Progenitor cell of endocrine pancreas (in vitro differentiated cells): ENCODE measurements at places on chromosomes 5 and 9.

- no peak for DNase-seq
These were observed 224.6 kb upstream of the PLPPR1 start for GRCh38 chr9:100803956-100804355.

- no peak for DNase-seq
These were observed 133.4 kb downstream of the ACTBL2 start for GRCh38 chr5:57349214-57349613.

DNA sequence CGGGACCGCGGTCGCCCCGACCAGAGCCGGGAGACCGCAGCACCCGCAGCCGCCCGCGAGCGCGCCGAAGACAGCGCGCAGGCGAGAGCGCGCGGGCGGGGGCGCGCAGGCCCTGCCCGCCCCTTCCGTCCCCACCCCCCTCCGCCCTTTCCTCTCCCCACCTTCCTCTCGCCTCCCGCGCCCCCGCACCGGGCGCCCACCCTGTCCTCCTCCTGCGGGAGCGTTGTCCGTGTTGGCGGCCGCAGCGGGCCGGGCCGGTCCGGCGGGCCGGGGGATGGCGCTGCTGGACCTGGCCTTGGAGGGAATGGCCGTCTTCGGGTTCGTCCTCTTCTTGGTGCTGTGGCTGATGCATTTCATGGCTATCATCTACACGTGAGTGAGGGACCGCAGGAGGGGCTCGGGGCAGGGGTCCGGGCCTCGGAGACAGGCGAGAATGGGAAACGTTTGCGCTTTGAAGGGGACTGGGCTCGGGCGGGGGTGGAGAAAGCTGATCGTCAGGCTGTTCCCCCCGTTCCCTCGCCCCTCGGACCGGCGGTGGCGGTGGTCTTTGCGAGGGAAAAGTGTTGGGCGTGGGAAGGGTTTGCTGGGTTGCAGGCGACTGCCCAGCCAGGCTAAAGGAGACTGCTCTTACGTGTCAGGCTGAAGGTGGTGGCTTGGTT, 457 bp downstream of the UGCG start:
- DNase-seq = peak; percentile 43

DNA sequence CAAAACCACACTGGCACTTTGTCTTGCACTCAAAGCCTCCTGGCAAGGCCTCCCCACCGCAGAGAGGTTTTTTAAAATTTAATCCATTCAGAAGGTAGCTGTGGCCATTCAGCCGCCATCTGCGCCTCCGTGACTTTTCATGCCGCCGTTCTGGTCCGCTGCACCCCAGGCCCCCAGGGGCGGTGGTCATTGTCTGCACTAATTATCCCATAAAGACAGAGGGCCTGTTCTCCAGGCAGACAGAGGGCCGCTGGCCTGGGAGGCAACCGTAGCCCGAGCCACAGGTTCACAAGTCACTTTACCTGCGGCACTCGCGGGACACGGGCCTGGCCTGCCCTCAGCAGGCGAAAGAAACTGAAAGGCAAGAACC, 49.4 kb downstream of the EXD3 start:
- DNase-seq = no peak

DNA sequence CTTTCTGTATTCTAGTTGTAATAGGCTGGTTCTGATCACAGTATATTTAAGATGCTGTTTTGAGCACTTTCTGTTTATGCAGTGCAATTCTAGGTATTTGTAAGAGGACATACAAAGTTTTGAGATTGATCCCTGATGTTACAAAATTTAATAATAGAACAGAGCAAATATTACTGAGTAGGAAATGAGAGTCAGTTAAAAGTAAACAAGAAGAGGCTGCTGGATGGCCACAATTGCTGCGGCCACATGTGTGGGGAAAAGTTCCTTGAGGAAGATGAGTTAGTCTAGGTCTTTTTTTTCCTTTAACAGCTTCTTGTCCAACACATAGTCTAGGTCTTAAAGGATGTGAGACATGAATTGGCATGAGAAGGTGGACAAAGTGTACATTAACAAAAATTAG, 11.3 kb downstream of the EHMT1 start:
- DNase-seq = no peak

DNA sequence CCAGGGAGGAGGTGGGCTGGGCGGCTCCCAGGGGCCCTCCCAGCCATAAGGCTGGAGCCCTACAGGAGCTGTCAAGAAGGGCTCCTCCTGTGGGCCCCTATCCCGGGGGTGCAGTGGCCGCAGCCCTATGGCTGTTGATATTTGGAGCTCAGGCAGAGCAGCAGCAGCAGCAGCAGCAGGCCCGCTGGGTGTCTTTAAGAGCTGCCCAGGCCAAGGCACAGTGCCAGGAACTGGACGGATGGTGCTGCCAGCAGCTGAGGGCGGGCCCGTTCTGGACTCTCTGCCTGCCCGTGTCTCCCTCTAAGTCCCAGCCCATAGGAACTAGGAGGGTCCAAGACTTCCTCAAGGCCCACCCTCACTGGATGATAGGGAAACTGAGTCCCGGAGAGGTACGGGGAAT, 3.6 kb downstream of the AK1 start:
- DNase-seq = no peak

DNA sequence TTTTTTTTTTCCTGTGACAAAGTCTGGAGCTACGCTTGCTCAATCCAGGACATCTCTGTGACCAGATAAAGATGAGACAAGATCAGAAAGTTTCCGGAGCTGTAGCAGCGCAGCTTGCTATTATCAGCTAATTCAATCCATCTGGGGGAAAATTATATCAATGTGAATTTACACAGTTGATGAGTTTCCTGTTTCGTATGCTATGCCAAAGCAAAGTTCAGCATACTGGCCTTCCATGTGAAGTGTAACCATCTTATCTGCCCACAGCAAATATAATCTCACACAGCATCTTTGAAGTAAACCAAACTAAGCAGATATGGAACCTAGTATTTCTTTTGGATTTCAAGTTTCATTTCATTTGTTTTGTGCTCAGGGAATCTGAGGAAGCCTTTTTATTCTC, 1767.7 kb downstream of the EFNA5 start:
- no peak for DNase-seq

- DNase-seq = no peak
These were observed 26.1 kb upstream of the AKNA start for GRCh38 chr9:114413861-114414301.

- no peak for DNase-seq
These were observed 26.0 kb upstream of the LPAR1 start for GRCh38 chr9:111064160-111064837.

DNA sequence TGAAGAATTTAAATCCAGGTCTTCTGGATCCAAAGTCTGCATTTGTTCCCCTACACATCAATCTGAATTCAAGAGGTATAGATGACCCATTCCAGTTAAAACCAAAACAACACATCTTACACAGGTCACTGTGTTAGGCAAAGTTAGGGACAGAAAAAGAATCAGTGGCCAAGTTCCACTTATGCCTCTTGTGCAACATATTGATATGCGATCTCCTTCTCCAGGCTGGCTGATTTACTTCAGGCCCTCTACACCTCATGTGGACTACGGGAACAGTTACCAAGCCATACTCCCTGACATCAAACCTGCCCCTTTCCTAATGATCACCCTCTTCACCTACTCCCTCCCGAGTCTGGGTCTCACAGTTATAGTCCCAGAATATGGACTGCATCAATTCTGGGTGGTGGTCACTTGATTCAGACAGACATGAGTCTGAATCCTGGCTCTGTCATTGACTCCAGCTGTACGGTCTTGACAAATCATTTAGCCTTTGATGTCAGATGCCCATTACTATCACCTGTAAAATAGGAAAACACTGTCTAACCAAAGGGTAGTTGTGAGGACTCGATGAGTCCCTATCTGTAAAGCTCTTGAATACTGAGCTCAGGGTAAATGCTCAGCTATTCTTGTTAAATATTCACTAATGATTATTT, 26.0 kb downstream of the GOLGA1 start:
- no peak for DNase-seq

GRCh38 chr5:170633235-170634081, 129.6 kb downstream of the KCNIP1 start:
- no peak for DNase-seq

DNA sequence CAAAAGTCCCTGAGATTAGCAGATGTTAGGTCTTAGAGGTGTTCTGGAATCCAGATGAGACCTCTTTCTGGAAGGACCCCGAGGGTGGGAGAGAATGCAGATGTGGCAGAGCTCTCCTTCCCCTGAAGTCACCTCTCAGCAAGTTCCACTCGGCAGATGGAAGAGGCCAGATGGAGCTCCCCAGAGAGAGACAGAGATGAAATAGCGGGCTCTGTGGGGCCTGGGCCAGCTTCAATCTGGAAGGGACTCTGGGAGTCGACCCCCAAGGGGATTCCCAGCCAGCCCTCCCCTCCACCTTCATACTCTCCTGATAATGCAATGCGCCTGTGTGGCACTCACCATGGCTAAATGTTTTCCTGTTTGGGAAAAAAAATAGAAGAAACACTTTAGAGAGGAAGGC, 60.2 kb downstream of the WNK2 start:
- DNase-seq = no peak

- no peak for DNase-seq
These were observed 28.1 kb downstream of the TMOD1 start for GRCh38 chr9:97529363-97530076.

DNA sequence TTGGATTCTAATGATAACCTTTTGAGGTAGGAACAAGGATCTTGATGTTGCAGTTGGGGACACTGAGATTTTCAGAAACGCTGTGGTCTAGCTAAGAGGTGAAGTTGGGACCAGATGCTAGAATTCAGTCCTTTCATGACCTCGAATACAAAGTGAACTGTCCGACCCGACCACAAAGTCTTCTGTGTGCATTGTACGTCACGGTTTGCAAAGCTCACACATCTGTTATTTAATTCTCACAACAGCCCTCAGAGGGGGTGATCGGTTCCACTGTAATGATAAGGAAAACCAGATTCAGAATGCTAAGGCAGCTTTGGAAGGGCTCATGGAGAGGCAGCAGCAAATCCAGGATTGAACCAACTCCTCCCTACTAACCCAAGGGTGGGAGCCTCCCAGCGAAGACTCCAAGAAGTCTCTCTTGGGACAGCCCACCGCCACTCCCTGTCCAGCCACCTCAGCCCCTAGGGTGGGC, 16.6 kb upstream of the KIF12 start:
- no peak for DNase-seq

DNA sequence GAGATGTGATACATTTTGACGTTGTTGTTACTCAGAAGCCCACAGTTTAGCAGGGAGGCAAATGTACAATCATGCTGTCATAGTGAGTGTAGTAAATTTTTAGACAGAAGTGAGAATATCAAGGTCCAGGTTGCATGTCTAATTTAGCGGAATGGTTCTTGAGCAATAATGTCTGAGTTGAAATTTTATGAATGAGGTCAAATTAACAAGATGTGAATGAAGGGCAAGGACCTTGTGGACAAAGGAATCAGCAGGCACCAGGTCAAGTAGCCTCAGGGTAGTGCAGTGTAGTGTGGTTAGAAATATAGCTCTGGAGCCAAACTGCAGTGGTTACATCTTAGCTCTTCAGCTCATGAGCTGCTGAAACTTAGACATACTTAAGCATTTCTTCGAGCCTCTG, 36.2 kb downstream of the TNFSF8 start:
- no peak for DNase-seq

DNA sequence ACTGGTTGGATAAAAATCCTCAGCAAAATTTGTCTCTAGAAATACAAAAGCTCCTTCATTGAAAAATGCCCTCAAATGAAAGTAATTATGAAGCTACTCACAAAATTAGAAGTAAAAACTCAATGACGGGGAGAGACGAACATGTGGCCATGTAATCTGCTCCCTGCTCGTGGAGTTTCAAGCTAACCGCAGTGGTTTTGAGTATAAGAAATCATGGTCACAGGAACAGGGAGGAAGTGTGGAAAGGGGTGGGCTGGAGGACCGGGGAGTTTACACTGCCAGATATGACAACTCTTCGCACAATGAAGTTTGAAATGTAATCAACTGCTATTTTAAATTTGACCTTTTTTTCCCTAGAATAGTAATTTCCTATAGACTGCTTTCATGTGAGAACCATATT, 765.4 kb upstream of the DMAC1 start:
- DNase-seq = no peak

GRCh38 chr5:128225245-128226030, 141.9 kb downstream of the SLC12A2 start:
- DNase-seq = no peak

DNA sequence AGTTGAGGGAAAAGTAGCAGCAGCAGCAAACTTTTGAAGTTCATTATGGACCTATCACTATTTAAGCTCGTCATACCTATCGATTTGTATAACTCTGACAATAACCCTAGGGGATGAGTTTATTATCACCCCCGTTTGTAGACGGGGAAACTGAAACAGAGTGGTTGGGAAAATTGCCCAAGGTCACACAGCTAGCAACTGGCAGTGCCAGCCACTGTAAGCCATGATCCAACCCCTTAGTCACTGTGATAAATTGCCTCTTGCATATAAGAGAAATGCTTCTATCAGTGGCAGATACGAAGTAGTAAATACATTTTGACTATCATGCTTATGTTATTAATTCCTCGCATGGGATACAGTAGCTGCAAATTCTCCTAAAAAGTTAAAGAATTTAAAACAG, 73.3 kb upstream of the ATP10B start:
- DNase-seq = no peak

DNA sequence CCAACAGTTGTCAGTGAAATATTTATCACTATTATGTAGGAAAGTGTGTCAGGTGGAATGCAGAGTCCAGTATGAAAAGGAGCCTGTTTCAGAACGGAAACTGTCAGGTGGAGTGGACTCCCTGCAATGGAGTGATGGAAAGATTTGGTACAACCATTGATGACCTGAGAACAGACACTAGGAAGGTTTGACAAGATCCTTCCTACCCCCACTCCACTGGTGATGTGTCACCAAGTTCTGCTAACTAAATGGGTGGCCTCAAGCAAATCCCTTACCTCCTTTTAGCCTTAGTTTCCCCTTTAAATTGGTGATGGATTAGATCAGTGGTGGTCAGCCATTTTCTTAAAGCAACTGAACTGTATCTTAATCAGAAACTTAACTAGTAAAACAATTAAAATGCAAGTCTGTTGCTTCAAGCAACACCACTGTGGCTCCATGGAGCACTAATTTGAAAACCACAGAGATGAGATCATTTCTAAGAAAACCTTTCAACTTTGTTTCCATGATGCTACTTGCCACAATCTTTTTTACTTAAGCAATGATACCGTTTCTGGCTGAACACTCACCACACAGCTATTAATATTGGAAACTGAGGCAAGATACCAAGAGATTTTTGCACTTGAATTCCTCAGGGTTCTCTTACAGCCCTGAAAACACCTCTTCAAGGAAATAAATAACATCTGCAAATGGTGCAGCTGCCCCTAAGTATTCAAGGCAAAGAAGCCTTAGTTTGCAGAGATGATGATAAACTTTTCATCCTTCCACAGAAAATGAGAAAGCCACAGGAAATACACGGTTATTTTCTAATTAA, 140.6 kb downstream of the ERCC6L2 start:
- no peak for DNase-seq

DNA sequence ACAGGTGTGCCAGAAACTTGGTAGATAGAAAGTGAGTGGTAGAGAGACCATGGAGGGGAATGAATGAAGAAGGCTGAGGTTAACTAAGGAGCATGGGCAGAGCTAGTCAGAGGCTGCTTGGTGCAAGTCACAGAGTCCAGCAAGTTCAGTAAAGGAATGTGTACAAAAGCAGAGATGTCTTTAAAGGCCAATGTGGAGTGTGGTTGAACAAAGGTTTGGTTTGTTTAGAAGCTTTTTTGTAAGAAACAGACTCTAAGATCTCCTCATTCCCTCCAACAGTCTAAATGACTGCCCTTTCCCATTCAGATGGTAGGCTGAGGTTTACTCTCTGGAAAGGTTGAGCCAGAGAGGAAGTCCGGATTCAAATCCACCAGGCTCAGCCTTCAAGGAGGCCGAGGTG, 84.2 kb downstream of the TNC start:
- DNase-seq = no peak
